ENCODE measurements at places on chromosomes 6 and 20.

DNA sequence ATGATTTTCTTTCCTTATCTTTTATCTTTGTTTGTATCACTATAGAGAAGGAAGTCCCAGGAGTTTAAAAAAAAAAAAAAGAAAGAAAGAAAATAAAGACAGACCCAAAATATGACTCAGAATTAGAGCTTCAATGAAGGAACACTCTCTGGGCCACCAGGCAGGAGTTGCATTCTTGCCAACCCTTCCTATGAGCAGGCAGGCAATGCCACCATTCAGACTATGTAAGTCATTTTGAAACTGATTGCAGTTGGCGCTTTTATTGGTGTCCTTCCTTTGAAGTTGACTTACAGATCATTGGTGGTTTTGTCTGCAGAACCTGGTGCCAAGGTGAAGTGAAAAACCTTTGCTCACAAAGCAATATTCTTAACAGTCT is 50.3 kb downstream of the MYB start:
- DNase-seq = no peak

GRCh38 chr6:90078513-90079289 is 184.4 kb downstream of the GJA10 start:
- DNase-seq = peak; percentile 52

DNA sequence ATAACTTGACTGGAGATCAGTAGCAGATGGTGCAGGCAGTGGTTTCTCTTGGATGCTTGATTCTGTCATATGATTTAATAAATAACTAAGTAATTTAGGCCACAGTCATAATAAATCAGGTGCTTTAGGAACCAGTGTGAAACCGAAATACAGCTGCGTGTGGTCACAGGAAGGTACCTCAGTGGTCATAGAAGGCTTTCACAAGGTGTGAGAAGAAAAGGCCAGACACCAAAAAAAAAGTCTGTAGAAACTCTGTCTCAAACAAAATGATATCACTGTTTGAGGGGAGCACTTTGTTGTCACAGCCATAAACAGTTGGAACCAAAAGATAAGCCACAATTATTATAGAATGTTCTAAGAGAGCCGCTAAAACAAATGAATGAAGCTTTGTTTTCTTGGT is 56.5 kb downstream of the ARMC2 start:
- DNase-seq = no peak

DNA sequence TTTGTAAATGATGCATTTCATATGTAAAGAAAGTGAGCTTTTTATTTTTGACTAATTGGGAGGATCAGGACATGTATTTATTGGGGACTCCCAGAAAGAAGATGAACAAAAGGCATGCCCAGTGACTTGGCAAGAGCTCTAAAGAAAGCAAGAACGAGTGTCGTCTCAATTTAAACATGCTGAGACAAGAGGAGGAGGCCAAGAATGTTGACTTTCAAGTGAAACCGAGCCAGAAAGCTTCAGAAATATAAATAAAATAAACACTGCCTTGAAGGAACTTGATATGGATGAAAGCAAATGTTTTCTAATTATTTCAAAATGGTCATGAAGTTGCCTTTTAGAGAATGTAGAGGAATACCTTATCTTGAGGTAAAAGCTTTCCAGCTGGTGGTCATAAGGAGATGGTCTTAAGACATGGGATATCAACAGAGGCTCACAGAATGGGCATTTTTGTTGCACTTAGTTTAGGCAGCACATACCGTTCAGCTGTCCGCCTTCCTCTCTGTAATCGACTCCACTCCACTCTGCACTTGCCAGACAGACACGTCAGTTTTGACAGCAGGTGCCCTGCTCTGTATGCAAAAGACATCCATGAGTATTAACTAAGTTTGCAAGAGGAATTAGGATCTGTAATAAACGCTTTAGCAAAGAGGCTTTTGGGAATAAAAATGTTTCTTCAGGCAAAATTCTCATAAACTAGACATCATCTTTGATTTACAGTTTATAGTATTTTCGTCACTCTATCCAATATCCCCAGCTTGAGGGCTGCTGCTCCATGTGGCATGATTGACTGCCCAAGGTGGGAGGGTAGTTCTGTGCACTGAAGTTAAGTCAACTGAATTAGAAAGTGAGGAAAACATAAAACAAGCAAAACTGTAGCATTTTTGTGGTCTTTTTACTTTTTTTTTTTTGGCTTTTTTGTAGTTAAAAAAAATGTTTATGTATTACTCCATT is 613.1 kb downstream of the PKHD1 start:
- no peak for DNase-seq

- no peak for DNase-seq
Measured at GRCh38 chr6:111750753-111751673, 122.2 kb downstream of the FYN start.

- no peak for DNase-seq
Measured at GRCh38 chr6:114718186-114718585, 375.4 kb upstream of the HS3ST5 start.

DNA sequence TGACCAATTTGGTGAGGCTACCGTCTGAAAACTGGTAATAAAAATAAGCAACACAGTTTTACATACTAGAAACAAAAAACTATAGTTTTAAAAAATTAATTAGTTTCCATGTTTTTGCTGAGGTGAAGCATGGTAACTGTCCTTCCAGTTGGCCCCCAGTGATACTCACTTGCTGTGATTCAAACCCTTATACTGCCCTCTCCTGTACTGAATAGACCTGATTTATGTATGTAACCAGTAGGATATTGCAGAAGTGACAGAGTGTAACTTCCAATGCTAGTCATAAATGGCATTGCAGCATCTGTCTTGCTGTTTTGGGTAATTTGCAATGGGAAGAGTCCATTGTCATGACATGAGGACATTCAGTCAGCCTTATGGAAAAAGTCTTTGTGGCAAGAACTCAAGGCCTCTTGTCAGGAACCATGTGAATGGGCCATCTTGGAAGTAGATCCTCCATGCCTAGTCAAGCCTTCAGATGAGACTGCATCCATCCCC is 8.9 kb upstream of the CHD6 start:
- DNase-seq = no peak

DNA sequence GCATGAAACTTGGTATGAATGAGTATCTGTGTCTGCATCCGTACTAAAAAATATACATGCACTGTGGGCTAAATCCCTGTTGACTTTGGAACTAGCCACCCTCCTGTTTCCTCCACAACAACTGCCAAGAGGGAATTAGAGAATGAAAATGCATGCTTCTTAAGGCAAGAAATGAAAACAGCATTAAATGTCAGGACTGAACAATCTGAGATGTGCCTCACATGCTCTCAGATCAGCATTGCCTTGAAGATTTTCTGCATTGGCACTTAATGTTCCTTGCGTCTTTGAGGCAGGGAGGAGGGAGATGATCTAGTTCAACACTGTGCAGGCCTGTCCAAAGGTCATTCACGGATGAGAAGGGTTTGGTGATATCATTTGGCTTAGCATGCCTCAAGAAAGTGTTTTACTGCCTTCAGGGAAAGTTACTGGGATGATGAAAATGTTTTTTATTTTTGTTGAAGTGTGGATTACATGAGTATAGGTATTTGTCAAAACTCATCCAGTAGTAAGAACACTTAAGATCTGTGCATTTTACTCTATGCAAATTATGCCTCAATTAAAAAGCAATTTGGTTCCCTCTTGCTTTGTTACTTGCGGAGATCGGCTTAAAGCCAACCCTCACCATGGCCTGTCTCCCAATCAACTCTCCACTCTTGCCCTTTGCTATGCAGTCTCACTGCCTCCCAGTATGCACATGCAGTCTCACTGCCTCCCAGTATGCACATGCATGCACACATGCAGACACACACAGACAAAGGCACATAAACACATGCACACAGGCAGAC is 47.5 kb upstream of the RIN2 start:
- DNase-seq = no peak

- no peak for DNase-seq
Measured at GRCh38 chr6:130969791-130970491, 93.1 kb downstream of the EPB41L2 start.

DNA sequence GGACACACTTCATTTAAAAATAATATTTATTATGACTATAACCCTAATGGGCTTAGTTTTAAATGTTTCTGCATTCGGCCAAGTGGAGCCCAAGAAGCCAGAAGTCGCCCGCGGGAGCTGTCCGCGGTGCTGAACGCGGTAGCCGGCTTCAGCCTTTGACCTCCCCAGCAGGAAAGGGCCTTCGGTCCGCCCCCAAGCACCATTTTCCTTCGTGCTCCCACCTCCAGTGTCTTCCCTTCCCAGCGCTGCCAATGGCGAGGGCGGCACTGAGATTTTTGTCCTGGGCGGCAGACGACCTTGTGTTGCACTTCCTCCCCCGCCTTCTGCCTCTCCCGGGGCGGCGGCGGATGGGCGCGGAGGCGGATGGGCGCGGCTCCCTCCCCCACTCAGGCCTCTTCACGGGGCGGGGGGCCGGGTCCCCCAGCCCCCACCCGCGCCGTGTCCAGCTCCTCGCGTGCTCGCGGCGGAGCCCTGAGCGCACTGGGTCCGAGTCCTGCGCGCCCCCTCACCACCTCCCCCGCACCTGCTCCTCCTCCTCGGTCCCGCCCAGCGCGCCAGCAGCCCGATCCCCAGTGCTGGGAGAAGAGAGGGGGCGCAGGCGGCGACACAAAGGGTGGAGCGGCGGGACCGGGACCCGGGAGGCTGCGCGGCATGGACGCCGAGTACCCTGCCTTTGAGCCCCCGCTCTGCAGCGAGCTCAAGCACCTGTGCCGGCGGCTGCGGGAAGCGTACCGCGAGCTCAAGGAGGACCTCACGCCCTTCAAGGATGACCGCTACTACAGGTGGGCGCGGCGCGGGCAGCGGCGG is 23.6 kb upstream of the TMEM181 start:
- peak; percentile 74 for DNase-seq

DNA sequence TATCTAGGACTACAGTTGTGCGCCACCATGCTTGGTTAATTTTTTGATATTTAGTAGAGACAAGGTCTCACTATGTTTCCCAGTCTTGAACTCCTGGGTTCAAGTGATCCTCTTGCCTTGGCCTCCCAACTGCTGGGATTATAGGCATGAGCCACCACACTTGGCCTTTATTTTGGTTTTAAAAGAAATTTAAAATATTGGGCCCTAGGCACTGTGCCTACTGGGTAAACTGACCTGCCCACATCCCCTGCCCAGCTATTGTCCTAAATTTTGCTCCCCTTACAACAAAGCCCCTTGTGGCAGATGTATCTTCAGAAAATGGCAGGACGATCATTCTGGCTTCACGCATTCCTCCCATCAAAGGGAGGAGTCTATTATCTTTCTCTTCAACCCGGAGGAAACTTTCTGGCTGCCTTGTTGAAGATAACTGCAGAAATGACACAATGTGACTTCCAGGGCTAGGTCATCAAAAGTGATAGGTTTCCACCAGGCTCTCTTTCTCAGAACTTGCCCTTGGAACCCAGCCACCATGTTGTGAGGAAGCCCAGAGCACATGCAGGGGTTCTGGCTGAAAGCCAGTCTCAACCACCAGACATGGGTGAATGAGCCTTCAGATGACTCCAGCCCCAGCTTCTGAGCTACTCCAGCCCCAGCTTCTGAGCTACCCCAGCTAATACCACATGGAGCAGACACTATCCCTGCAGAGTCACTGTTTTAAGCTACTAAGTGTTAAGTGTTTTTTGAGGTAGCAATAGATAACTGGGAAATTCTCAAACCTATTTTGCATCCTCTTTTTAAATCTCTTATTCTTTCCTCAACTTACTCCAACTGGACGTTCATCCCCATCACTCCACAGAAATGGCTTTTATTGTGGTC is 4.6 kb upstream of the GUCA1B start:
- no peak for DNase-seq

DNA sequence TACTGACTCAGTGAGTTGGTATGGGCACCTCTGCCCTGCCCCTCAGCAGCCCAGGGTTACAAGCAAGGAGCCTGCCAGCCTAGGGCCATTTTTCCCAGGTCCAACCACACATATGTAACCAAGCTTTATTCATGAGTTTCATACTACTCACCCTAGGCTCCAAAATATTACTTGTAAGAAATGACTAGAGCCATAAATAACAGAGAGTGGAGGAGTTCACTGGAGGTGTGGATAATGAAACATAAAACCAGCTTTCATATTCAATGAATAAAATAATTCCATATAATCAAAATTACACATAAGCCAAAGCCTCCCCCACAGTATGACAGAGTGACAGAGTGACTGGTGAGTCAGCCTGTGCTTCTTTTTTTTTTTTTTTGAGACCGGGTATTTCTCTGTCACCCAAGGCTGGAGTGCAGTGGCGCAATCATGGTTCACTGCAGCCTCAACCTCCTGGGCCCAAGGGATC is 229.8 kb upstream of the SASH1 start:
- no peak for DNase-seq

GRCh38 chr20:62413896-62414481 is 6.9 kb upstream of the CABLES2 start:
- DNase-seq = no peak

GRCh38 chr6:147287869-147288271 is 83.7 kb downstream of the STXBP5 start:
- DNase-seq = no peak

DNA sequence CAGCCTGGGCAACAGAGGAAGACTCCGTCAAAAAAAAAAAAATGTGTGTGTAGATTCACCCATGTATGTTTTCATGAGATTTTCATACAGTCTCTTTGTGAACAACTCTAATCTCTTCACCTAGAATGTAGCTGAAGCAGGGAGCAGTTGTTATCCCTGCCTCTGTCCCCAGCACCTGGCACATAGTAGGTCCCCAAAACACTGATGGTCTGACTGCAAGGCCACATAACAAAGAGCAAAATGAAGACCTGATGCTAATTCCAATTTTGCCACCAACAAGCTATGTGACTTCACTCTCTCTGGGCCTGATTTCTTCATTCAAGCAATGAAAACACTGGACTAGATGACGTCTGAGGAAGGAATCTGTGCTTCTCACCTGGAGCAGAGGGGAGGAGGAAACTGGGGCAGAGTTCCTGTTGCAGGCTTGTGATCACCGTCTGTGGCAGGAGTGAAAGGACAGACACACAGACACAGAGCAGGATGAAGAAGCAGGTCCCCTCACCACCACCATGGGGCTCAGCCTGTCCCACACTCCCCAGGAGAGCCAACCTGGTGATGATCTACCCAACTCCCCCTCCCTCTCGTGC is 4.6 kb downstream of the SLC44A4 start:
- no peak for DNase-seq

DNA sequence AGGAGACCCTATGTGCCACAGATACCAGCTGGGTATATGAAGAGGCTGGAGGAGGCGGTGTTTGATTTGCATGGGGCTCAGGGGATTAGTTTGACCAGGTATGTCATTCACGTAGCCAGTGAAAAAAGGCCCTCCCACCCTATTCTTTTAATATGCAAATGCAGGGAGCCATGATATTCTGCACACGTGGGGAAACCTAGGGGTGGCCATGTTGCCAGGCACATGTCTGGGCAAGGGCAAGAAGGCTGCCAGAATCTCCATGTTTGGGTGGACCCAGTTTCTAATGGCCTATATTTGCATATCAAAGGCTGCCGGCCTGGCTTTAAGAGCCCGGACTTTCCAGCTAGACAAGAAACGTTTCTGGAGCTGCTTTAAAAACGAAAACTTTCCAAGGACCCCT is 60.4 kb downstream of the SOX4 start:
- no peak for DNase-seq

GRCh38 chr6:148389086-148389485 is 46.4 kb downstream of the SASH1 start:
- no peak for DNase-seq

GRCh38 chr6:24549158-24549557 is 54.4 kb downstream of the ALDH5A1 start:
- DNase-seq = no peak

Data from activated CD4-positive, CD25-positive, alpha-beta regulatory T cell treated with anti-CD3 and anti-CD28 coated beads, Interleukin-2, amount 50 U/mL, for 72 hours (primary cell).